ENCODE measurements at places on chromosomes 2 and 18. TPM values are rescaled to one million over a fixed set of nuclear protein-coding genes. Genes with fewer than 3 reads are reported as not detected.

GRCh38 chr2:223418131-223418530 is 184.0 kb downstream of the SCG2 start:
- DNase-seq, result no peak

- no peak for DNase-seq
These were observed 87.1 kb downstream of the ITGB1BP1 start for GRCh38 chr2:9336241-9336575.

- no peak for DNase-seq
These were observed 72.5 kb downstream of the DHRS9 start for GRCh38 chr2:169141713-169142352.

Gene NPC1
- polyA plus RNA-seq, result 21.3 TPM
